WTC11 (cell line): ENCODE measurements at places on chromosomes 1 and 21. TPM values are rescaled to one million over a fixed set of nuclear protein-coding genes. Genes with fewer than 3 reads are reported as not detected.

DNA sequence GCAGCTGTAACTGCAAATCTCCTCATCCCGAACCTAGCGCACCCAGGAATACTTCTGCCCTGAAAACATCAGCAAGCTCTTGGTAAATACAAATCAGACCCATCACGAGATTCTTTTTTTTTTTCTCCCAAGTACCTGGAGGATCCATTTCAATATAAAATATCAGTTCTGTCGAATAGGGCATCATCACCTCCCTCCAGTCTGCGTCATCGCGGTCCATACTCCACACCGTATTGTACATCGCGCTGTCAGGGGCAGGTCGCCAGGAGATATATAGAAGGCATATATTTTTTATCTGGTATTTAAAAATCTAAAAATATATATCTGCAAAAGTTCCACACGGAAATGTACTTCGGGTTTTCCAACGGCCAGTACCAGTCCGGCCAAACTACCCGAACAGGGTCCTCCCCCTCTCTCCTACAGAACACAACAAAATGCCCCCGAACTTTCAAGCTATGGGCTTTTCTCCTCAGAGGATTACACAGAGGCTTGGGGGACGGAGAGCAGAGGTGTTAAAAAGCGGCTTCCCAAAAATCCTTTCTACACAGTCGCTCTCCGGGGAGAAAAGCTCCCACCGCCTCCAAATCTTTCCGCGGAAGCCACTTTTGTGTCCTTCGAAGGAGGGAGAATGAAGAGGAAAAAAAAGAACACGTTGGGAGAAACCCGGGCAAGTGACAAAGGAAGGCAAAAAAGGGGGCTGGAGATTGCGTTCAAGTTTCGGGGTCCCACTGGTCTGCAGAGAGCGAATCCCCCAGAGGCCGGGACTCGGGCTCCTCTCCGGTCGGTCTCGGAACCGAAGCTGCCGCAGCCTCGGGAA lies 509 bp downstream of the PIK3R3 start:
- H3K4me3 ChIP-seq, result peak overlapping the region; percentile 90
- H3K4me1 ChIP-seq, result peaks cover 27% of the 10 kb centered on the region
- DNase-seq, result no peak
- H3K27ac ChIP-seq, result peak overlapping the region; percentile 100
- peaks cover 36% of the 10 kb centered on the region for H3K27me3 ChIP-seq
- no peaks in the 10 kb centered on the region for H3K36me3 ChIP-seq

- peak overlapping the region; percentile 97 for H3K27ac ChIP-seq
- no peaks in the 10 kb centered on the region; the same call in 1 of the 2 replicates for H3K27me3 ChIP-seq
- H3K4me3 ChIP-seq, result peak overlapping the region; percentile 92
These were observed 3.7 kb downstream of the MCL1 start for GRCh38 chr1:150575518-150576366.

GRCh38 chr1:3705341-3705950 lies 46.8 kb upstream of the CCDC27 start:
- H3K4me1 ChIP-seq, result peaks cover 15% of the 10 kb centered on the region
- peaks cover 4% of the 10 kb centered on the region for H3K27me3 ChIP-seq
- no peak for DNase-seq

- no peaks in the 10 kb centered on the region for H3K27me3 ChIP-seq
- H3K4me3 ChIP-seq, result no peak overlapping the region
- DNase-seq, result no peak
- H3K27ac ChIP-seq, result peak overlapping the region; percentile 2; the same call in 1 of the 2 replicates
These were observed 11.4 kb downstream of the PLEKHO1 start for GRCh38 chr1:150160964-150161621.

GRCh38 chr1:20410503-20410902 lies 75.5 kb downstream of the CAMK2N1 start:
- H3K4me1 ChIP-seq, result peaks cover 11% of the 10 kb centered on the region
- H3K4me3 ChIP-seq, result no peak overlapping the region
- no peaks in the 10 kb centered on the region for H3K36me3 ChIP-seq
- H3K27ac ChIP-seq, result no peak overlapping the region

GRCh38 chr1:157725221-157725577 lies 24.6 kb upstream of the FCRL3 start:
- H3K4me3 ChIP-seq, result no peak overlapping the region
- H3K27me3 ChIP-seq, result no peaks in the 10 kb centered on the region; the same call in 1 of the 2 replicates
- no peak for DNase-seq
- peaks cover 36% of the 10 kb centered on the region for H3K36me3 ChIP-seq

Gene SLC2A1
- total RNA-seq, result 215 to 415 TPM (median 396 TPM) in 3 replicates

DNA sequence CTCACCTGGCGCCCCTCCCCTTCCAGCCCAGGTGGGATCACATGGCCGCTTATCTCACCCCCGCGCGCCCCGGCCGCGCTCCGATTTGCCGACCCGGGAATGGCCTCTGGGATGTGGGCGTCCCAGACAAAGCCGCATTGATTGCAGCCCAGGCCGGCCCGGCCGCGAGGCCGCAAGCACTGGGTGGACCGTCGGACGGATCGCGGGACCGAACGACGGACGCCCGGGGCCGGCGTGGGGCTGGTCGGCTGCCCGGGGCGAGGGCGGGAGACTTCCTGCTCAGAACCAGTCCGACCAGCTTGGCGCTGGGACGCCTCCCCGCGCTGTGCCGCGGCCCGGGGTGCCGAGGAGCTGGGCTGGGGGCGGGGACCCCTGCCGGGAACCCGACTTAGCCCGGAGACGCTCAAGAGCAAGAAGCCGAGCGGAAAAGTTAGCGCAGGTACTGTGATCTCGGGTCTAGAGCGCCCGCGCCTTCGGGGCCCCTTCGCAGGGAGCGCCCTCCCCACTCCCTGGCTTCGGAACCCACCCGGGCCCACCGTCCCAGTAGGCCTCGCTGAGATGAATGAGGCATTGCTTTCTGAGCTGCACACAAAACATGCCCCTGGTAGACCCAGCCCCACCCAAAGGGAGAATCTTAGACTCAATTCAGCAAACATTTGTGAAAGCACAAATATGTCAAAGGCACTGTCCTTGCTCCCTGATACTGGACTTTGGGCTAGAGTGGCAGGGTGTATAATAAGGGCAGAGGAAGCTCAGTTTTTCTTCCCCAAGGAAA lies 415 bp upstream of the LAD1 start:
- peaks cover 8% of the 10 kb centered on the region; the same call in 1 of the 2 replicates for H3K27me3 ChIP-seq
- peak overlapping the region; percentile 62 for H3K4me3 ChIP-seq

- DNase-seq, result no peak
- peaks cover 80% of the 10 kb centered on the region for H3K36me3 ChIP-seq
- H3K4me3 ChIP-seq, result no peak overlapping the region
- H3K27ac ChIP-seq, result no peak overlapping the region
- no peaks in the 10 kb centered on the region for H3K27me3 ChIP-seq
These were observed 20.8 kb downstream of the OBSCN start for GRCh38 chr1:228228601-228229074.

DNA sequence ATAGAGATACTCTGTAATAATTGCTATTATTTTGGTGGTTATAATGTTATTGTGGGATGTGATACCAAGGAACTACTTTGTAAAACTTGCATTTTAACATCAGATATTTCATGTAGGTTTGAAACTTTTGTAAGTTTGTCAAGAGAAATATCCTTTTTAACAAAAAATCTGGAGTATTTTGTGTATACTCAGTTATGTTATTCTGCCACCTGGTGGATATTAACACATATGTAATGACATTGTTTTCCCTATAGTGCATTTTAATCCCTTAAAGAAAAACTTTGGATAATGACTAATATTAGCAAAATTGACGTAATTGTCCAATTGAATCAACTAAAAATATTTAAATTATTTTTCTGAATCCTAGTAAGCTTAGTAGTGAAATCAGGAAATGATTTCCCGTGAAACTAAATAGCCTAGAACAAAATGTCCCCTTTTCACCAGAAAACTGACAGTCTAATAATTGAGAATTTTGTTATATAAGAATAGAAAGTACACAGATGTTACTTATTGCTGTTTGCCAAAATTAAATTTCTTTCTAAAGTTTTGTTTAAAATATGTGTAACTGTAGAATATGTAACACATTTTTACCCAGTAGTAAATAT lies 39.6 kb downstream of the KCTD3 start:
- no peak overlapping the region for H3K4me3 ChIP-seq
- H3K27me3 ChIP-seq, result no peaks in the 10 kb centered on the region
- no peak for DNase-seq
- peaks cover 12% of the 10 kb centered on the region for H3K4me1 ChIP-seq

- H3K27me3 ChIP-seq, result no peaks in the 10 kb centered on the region
- H3K36me3 ChIP-seq, result peaks cover 3% of the 10 kb centered on the region
- DNase-seq, result no peak
- peaks cover 17% of the 10 kb centered on the region for H3K4me1 ChIP-seq
These were observed 24.5 kb upstream of the TRIM45 start for GRCh38 chr1:117146072-117146471.

Gene CATSPERE
- 0.30 to 0.66 TPM (median 0.46 TPM) in 3 replicates for total RNA-seq

Gene GJA8
- total RNA-seq, result not detected in 3 replicates

Gene KRTAP19-3
- total RNA-seq, result not detected in 3 replicates

Gene DCDC2B
- total RNA-seq, result not detected in 3 replicates

DNA sequence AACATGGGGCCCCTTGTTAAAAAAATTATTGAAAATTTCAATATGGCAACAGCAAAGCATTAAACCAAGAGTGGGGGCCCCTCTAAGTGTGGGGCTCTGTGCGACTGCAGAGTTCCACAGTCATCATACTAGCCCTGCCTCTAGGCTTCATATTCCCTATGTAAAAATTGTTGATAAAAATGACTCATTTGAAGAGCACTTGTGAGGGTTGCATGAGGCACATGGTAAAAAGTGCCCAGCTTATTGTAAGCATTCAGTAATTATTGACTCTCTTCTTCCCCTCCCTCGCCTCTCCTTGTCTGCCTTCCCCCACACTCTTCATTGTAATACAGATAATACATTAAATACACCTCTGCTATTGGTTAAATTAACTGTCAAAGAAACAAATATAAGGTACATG lies 86.7 kb upstream of the PTBP2 start:
- H3K4me3 ChIP-seq, result no peak overlapping the region
- H3K27ac ChIP-seq, result no peak overlapping the region
- no peak for DNase-seq
- no peaks in the 10 kb centered on the region; the same call in 1 of the 2 replicates for H3K27me3 ChIP-seq
- H3K36me3 ChIP-seq, result no peaks in the 10 kb centered on the region

- no peaks in the 10 kb centered on the region for H3K36me3 ChIP-seq
- DNase-seq, result no peak
- peaks cover 3% of the 10 kb centered on the region for H3K4me1 ChIP-seq
These were observed 15.4 kb upstream of the PHACTR4 start for GRCh38 chr1:28354121-28354520.

Gene TMEM54
- 20.7 to 29.0 TPM (median 24.9 TPM) in 3 replicates for total RNA-seq

GRCh38 chr1:21318714-21319159 lies 28.5 kb upstream of the ECE1 start:
- H3K4me1 ChIP-seq, result peaks cover 80% of the 10 kb centered on the region
- H3K4me3 ChIP-seq, result no peak overlapping the region
- no peaks in the 10 kb centered on the region for H3K27me3 ChIP-seq
- no peaks in the 10 kb centered on the region for H3K36me3 ChIP-seq
- DNase-seq, result no peak

DNA sequence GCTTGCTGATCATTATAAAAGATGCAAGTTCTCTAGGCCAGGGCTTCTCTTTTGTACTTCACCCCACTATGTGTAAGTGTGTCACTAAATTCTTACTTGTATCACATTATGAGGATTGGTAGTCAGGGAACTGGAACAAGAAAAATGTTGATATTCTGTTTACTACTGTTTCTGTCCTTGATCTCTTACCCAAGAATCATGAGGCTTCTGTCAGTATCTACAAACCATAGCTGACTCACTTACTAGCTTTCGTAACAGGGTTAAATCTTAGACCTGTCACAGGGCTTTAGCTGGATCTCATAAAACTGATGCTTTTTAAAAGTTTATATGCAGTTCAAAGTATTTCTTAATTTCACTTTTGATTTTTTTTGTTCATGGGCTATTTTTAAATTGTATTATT lies 681.2 kb downstream of the PLPP3 start:
- no peaks in the 10 kb centered on the region for H3K4me1 ChIP-seq
- no peak for DNase-seq
- H3K4me3 ChIP-seq, result no peak overlapping the region
- H3K27ac ChIP-seq, result no peak overlapping the region
- H3K27me3 ChIP-seq, result no peaks in the 10 kb centered on the region

DNA sequence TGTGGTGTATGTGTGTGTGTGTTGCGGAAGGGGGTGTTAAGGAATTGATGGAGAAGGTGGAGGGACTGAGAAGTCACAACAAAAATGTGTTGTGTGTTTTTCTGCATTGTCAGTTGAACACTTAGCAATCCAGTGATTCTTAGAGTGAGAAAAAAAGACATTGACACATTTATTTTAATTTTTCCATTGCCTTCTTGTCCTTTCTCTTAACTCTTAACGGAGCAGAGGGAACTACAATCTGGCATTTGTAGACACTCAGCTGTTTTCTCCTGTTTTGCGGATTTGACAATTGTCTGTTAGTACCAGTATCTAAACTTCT lies 725 bp downstream of the C1orf53 start:
- DNase-seq, result no peak
- H3K4me3 ChIP-seq, result peak overlapping the region; percentile 77
- H3K36me3 ChIP-seq, result no peaks in the 10 kb centered on the region
- no peak overlapping the region for H3K27ac ChIP-seq
- peaks cover 33% of the 10 kb centered on the region for H3K4me1 ChIP-seq
- H3K27me3 ChIP-seq, result peaks cover 93% of the 10 kb centered on the region

Gene SGIP1
- total RNA-seq, result 3.2 to 3.9 TPM (median 3.3 TPM) in 3 replicates

- DNase-seq, result peak; percentile 71
- H3K27ac ChIP-seq, result no peak overlapping the region
- peak overlapping the region; percentile 72 for H3K4me3 ChIP-seq
- peaks cover 58% of the 10 kb centered on the region for H3K27me3 ChIP-seq
- H3K4me1 ChIP-seq, result peaks cover 26% of the 10 kb centered on the region
These were observed 13.2 kb downstream of the KLHDC8A start for GRCh38 chr1:205343431-205344065.

- peaks cover 24% of the 10 kb centered on the region for H3K4me1 ChIP-seq
- H3K27ac ChIP-seq, result no peak overlapping the region
- DNase-seq, result no peak
- H3K4me3 ChIP-seq, result no peak overlapping the region
These were observed 3.3 kb upstream of the DSTYK start for GRCh38 chr1:205214756-205215155.

GRCh38 chr1:160953030-160953429 lies 1.6 kb downstream of the ITLN2 start:
- H3K4me1 ChIP-seq, result peaks cover 37% of the 10 kb centered on the region
- no peak overlapping the region for H3K27ac ChIP-seq
- DNase-seq, result no peak
- H3K27me3 ChIP-seq, result no peaks in the 10 kb centered on the region

GRCh38 chr1:204113896-204114295 lies 37.9 kb downstream of the ETNK2 start:
- no peaks in the 10 kb centered on the region for H3K27me3 ChIP-seq
- peaks cover 48% of the 10 kb centered on the region for H3K36me3 ChIP-seq
- DNase-seq, result no peak
- no peak overlapping the region for H3K4me3 ChIP-seq
- peaks cover 37% of the 10 kb centered on the region for H3K4me1 ChIP-seq

DNA sequence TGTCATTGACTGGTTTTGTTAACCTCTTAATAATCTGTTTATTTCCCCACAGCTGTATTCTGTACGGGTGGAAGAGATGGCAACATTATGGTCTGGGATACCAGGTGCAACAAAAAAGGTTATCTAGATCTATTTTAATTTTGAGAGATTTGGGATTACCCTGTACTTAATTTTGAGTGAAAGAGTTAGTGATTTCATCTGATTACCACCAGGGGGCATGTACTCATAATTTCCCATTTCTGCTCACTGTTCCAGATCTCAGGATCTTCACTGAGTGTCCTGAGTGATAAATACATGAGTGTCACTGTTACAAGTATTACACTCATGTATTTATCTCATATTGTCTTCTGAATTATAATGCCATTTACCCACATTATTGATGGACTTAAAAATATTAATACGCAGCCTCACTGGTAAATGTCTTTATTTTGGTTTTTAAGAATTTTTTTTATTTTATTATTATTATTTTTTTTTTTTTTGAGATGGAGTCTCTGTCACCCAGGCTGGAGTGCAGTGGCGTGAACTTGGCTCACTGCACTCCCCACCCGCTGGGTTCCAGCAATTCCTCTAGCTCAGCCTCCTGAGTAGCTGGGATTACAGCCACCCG lies 27.4 kb downstream of the DTL start:
- H3K4me1 ChIP-seq, result no peaks in the 10 kb centered on the region
- H3K4me3 ChIP-seq, result no peak overlapping the region
- H3K27me3 ChIP-seq, result no peaks in the 10 kb centered on the region
- H3K36me3 ChIP-seq, result peaks cover 52% of the 10 kb centered on the region
- no peak overlapping the region for H3K27ac ChIP-seq
- no peak for DNase-seq
